ENCODE measurements at places on chromosomes 2 and 18.

- DNase-seq = no peak
Observed at GRCh38 chr2:13996527-13996926, 636.0 kb upstream of the LRATD1 start.

DNA sequence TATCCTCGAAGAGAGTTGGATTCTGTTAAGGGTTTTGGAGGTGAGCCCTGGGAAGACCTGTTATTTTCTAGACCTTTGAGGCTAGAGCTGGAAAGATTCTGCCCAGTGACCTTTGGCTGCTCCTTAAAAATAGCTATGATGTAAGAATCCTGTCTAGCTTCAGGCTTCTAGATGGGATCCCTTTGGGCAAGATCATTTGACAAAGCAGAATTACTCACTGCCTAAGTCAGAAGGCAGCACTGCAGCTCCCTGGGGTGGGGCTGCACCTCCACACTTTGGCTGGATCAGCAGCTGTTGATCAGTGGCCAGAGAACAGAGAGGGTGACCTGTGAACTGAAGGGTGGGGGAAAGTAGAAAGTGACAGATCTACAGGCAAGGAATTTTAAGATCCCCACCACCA lies 103.8 kb downstream of the ASAP2 start:
- DNase-seq = no peak

GRCh38 chr2:38981003-38981669 lies 91.5 kb downstream of the ARHGEF33 start:
- no peak for DNase-seq

DNA sequence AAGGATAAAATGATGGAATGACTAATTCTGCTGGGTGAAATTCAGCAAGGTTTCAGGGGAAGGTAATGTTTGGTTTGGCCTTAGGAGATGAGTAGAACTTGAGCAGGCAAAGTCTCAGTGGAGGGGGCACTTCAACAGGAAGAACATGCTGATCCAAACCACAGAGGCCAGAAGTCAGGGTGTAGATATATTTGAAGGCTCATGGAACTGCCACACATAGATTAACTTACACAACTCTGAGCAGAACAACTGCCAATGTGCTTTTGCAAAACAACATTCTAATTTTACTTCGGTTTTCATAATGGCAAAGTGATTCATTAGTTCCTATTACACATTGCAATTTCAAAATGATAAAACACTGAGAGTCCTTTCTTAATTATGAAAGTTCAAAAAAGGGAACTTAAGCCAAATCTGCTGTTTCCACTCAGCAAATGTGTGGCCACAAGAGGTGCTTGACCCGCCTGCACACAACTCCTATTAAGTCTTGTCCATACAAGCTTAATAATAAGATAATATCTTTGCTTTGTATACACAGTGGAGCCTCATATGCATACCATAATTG lies 284.8 kb downstream of the MREG start:
- DNase-seq = no peak

DNA sequence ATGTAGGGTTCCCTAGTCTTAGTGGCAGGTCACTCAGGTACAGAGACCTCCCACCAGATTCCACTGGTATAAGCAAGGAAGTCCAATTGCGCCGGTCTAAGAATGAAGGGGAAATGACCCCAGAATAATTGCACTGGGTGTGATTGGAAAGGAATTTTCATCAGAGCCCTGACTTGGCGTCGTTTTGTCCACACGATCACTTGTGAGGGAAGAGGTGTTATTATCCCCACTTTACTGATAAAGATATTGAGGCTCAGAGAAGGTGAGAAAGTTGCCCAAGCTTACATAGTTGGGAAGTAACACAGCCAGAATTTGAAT lies 61.5 kb downstream of the CIB4 start:
- DNase-seq = no peak

- DNase-seq = no peak
Observed at GRCh38 chr2:134412639-134412999, 158.7 kb downstream of the MGAT5 start.

- no peak for DNase-seq
Observed at GRCh38 chr18:76188097-76188496, 306.9 kb downstream of the ZNF516 start.

DNA sequence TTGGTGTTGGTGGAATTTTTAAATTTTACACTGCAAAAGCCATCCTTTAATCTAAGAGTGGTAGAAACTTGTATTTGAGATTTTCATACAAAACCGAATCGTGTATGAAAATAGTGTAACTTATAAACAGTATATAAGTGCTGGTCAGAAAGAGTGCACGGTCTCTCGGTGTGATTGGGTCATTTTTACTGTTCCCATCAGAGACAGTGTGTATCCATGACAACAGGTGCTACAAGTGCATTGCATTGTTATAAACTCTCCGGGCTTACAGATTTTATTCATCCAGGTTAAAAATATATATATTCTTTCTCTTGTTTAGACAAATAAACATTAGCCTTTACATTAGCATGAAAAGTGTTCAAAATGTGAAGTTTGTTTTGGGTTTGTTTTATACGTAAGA lies 721.9 kb downstream of the METTL4 start:
- no peak for DNase-seq

- no peak for DNase-seq
Observed at GRCh38 chr18:8623549-8624106, 14.4 kb downstream of the RAB12 start.

GRCh38 chr2:241894056-241894641 lies 24.6 kb downstream of the RTP5 start:
- DNase-seq = peak; percentile 23

DNA sequence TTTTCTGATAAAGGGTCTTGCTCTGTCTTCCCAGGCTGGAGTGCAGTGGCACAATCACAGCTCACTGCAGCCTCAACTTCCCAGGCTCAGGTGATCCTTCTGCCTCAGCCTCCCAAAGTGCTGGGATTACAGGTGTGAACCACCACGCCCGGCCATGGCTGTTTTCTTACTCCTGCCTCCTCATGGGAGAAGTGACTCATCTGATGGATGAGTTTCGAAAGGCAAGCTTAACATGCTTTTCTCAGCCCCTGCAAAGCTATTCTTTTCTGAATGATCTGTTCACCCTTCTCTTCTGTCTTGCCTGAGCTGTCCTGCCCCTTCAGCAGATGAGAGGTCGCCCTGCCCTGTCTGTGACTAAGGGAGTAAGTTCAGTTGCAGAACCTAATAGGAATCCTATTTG lies 929 bp upstream of the CREG2 start:
- DNase-seq = no peak

DNA sequence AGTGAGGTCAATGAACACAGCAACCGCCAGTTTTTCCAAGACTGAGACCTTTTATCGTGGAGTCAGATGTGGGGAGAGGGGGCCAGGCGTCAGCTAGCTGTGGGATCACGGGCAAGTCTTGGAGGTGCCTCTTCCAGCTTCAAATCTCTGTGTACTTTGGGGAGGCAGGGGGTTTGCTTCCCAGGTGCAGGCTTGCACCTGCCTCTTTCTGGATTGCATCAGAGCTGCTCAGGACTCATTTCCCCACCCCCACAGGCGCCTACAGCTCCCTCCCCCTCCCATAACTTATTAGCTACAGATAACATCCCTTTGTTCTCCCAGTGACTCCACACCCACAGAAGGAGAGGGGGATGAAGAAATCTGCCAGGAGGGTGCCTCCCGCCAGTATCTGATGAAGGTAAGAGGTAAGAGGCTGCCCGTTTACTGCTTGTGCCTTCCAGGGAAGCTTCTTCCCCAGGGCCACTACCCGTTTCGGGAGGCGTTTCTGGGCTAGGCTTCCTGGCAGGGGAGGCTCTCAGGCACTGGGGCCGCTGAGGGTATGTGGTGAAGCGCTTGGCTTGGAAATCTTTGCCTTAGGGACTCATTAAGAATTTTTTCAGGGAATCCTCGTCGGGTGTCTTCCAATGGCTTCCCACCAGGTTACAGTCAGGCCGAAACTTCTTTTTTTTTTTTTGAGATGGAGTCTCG lies 18.8 kb upstream of the MRPL33 start:
- DNase-seq = peak; percentile 18

GRCh38 chr2:170891893-170892292 lies 37.2 kb upstream of the GORASP2 start:
- no peak for DNase-seq

Measured in activated T-cell treated with anti-CD3 and anti-CD28 coated beads, Interleukin-2, amount 50 U/mL, for 24 hours (primary cell).